Activated naive CD8-positive, alpha-beta T cell treated with anti-CD3 and anti-CD28 coated beads for 36 hours (primary cell): ENCODE measurements at places on chromosomes 16 and 17. TPM values are rescaled to one million over a fixed set of nuclear protein-coding genes. Genes with fewer than 3 reads are reported as not detected.

The RAB26 gene
- total RNA-seq: 0.26 TPM

The SSTR5 gene
- not detected for total RNA-seq

The COX6A2 gene
- total RNA-seq: not detected

The ZNF232 gene
- total RNA-seq: 24.0 TPM

The STH gene
- not detected for total RNA-seq

The TEKT5 gene
- total RNA-seq: not detected

The KRT27 gene
- not detected for total RNA-seq

The MTHFSD gene
- total RNA-seq: 20.7 TPM

The CX3CL1 gene
- total RNA-seq: 0.14 TPM

The PLCG2 gene
- total RNA-seq: 7.7 TPM

The KRTAP1-5 gene
- not detected for total RNA-seq

The WFDC1 gene
- total RNA-seq: not detected

The EMC6 gene
- 85.8 TPM for total RNA-seq

The PLA2G10 gene
- not detected for total RNA-seq

The SLC5A11 gene
- total RNA-seq: 0.10 TPM

The UTS2R gene
- not detected for total RNA-seq

The SOCS1 gene
- 32.9 TPM for total RNA-seq

The HES7 gene
- total RNA-seq: 2.0 TPM

The LRRC46 gene
- 0.46 TPM for total RNA-seq

The CD300E gene
- total RNA-seq: not detected

The MLYCD gene
- 2.4 TPM for total RNA-seq

The TMEM100 gene
- not detected for total RNA-seq

The PRCD gene
- 0.36 TPM for total RNA-seq

The TPSD1 gene
- not detected for total RNA-seq

The GJD3 gene
- not detected for total RNA-seq

The OR1D5 gene
- not detected for total RNA-seq

The PIMREG gene
- total RNA-seq: 4.8 TPM

The PABPN1L gene
- total RNA-seq: not detected

The P4HB gene
- total RNA-seq: 395 TPM

The SDR42E2 gene
- total RNA-seq: not detected

The APOBR gene
- 5.4 TPM for total RNA-seq

The TNFRSF17 gene
- not detected for total RNA-seq

The ZPBP2 gene
- total RNA-seq: not detected

The GDPD3 gene
- 4.3 TPM for total RNA-seq

The HOXB4 gene
- 1.9 TPM for total RNA-seq

The CFAP119 gene
- 3.7 TPM for total RNA-seq

The TAT gene
- total RNA-seq: not detected

The WFIKKN1 gene
- total RNA-seq: not detected

The PITPNM3 gene
- 0.49 TPM for total RNA-seq

The ZBTB4 gene
- 16.7 TPM for total RNA-seq

The ST6GALNAC1 gene
- not detected for total RNA-seq

The NTN3 gene
- not detected for total RNA-seq

The TEKT3 gene
- not detected for total RNA-seq

The ABCC6 gene
- total RNA-seq: not detected

The LHX1 gene
- not detected for total RNA-seq

The BMERB1 gene
- 24.8 TPM for total RNA-seq

The SLC12A3 gene
- total RNA-seq: 0.04 TPM

The ZP2 gene
- total RNA-seq: not detected
